ENCODE measurements at places on chromosomes 4 and X. TPM values are rescaled to one million over a fixed set of nuclear protein-coding genes. Genes with fewer than 3 reads are reported as not detected.

The PABPC5 gene
- total RNA-seq, result not detected

- DNase-seq, result no peak
Measured at GRCh38 chrX:71991164-71991563, 80.5 kb downstream of the NHSL2 start.

- DNase-seq, result no peak
Measured at GRCh38 chr4:102761296-102761701, 531 bp upstream of the MANBA start.

GRCh38 chrX:357693-358471 lies 28.8 kb downstream of the PPP2R3B start:
- DNase-seq, result peak; percentile 26
